ENCODE measurements at places on chromosomes 1 and 21.

DNA sequence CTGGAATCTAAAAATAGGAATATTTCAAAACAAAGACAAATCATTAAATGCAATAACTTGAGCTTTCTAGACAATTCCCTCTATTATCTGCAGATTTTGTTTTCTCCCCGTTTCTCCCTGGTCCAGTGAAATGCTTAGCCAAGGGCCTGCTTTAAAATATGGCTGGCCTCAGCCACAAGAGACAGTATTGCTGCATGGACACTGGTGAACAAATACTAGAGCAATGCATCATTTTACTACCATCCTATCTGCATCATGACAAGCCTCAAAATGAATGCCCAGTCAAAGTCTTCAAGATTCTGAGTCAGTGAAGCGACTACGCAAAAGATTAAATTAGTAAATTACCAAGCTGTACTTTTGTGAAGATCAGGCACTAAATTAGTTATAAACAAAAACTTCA is 80.5 kb downstream of the ENAH start:
- DNase-seq = no peak

DNA sequence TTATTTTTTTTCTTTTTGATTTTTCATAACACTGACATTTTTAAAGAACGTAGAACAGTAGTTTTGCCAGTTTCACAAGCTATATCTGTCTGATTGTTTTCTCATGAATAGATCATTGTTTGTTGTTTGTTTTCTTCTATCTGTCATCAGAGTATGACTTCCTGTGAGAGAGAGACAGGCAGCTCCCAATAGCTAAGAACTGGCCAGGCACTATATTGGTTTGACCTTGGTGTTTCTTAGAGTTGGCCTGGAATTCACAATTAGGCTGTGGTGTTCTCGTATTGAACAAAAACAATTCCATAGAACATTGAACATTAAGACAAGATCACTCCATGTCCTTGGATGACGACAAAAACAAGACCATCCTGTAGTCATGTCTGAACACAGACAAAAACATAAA is 43.4 kb downstream of the RPS6KC1 start:
- DNase-seq = no peak

DNA sequence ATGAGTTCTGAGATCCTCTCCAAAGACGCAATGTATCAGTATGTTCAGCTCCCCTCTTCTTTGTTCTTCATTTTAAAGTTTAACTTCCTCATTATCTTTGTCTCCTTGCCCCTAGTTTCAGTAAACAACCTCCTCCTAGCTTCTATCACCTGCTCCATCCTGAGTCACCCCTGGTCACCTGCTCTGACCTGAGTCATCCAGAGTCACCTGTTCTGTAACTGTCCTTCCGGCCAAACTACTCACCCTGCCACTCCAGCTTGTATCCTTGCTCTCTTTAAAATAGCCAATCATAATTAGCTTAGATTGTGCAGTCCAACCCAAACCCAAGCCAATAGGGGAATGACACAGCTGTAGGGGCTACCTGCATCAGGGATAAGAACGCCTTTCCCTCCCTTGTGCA is 332.0 kb downstream of the OLFM3 start:
- no peak for DNase-seq

DNA sequence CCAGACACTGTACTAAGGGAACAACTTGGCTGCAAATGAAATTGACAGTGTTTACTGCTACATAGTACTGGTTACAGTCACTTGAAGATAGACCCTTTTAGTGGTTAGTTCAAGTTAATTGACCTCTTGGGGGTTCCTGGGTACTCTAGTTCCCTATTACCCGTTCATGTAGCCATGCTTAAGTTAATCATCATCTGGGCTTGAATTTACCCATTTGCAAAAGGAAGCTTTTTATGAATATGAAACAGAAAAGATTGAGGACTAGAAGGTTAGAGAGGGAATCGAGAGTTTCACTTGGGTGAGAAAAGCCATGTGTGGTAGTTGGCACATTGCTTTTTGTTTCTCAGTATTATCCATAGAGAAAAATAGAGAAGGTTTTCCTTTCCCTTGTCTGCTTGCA is 2.7 kb downstream of the MIA3 start:
- no peak for DNase-seq
